ENCODE measurements at places on chromosomes 7 and 10.

DNA sequence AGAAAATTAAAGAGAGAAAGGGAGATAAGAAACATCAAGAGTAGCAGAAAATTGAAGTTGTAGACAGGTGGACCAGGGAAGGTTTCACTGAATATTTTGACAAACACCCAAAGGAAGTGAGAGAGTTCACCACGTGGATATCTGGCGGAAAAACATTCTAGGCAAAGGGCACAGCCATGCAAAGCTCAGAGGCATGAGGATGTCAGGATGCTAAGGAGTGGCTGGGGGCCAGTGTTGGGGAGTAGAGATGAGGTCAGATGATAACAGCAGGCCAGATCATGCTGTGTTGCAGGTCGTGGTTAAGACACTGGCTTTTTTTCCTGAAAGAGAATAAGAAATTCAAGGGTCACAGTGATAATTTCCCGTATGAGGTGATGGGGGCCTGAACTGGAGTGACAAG is 181.9 kb downstream of the DGKI start:
- DNase-seq = no peak

DNA sequence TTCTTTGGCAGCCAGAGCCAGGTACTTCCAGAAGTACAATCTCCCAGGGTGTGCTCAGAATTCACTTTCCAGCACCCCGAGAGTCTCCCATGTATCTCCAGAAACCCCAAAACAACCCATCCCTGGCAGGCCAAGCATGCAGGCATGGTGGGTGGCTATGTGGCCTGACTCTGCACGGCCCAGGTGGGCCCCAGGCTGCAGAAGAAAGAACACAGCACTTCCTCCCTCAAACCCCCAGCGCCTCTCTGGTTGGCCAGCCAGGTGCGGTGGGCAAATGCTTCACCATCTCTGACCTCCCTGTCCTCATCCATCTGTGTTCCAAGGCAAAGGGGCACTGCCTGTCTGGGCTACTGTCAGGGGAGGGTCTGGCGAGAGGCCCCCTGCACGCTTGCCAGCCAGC is 100.3 kb downstream of the MKI67 start:
- DNase-seq = no peak

GRCh38 chr7:101553771-101554445 is 75.2 kb downstream of the MYL10 start:
- no peak for DNase-seq

- DNase-seq = no peak
Measured at GRCh38 chr7:72435925-72436480, 23.9 kb upstream of the CALN1 start.

DNA sequence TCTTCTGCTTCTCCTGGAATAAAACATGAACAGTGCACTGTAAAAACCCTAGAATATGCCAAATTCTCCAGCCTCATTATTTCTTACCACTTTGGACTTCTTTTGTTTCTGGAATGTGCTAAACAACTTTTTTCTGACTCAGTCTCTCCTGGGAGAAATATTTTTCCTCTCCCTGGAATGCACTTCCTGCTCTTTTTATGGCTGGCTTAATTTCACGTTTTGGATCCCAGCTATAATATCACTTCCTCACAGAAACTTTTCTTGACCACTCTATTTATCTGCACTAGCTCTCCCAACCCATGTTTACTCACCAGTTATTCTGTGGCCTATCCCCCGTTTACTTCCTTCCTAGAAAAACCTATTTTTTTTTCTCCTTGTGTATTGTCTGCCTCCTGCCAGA is 26.7 kb downstream of the ABCB5 start:
- no peak for DNase-seq

DNA sequence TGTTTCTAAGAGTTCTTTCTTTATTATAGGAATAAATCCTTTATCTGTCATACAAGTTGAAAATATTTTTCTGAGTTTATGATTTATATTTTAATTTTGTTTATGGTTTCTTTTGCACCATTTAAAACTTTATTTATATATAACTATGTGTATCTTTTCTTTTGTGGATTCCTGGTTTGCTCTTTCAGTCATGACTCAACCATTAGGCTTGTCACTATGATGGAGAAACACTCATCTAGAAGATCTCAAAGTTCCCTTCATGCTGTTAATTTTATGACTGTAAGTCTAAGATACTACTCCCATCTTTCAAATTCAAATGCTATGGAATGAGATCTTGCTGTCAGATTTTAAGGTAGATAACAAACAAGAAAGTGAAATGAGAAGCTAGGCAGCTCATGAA is 199.5 kb downstream of the INHBA start:
- no peak for DNase-seq

DNA sequence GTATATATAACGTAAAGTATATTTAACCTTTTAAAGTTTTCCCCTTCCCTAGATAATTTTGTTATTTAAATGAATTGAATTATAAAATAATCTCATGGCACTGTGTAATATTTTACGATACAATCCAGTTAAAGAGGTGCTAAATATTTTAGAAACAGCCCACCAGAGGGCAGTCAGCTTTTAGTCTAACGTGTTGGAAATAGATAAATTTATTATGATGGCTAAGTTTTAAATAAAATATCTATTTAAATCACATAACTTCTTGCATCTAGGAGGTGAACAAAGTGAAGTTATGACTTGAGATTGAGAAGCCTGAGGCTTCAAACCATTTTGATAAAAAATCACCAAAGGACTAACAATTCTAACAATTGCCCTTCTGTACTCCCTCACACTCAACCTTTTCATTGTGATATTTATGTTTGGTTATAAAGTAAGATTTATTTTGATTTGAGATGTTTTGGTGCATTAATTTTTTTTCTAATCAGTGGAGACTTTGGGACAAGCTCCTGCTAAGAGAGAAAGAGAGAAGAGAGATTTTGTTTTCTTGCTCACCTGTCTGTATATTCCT is 171.5 kb upstream of the SP4 start:
- peak; percentile 9 for DNase-seq

Data from stimulated activated naive CD8-positive, alpha-beta T cell treated with anti-CD3 and anti-CD28 coated beads, Interleukin-15, Interleukin-2, amounts not matched to agents 100 U/mL and 50 U/mL, for 24 hours (primary cell).